ENCODE measurements at places on chromosomes 4 and X.

DNA sequence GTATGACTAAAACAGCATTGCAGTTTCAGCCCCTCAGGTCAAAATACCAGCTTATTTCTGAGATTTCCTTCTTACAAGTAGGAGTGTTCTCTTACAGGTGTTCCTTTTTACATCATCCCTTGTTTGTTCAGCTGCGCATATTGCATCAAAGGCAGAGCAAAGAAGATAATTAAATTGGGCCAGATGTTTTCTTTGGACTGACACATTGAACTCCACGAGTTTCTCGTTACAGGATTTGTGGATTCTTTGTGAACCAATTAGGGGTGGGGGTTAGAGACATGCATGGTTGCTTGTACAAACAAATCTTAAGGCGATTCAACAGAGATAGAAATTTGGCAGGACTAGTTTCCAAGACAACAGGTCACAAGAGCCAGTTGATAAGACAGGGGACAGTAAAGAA, 95.7 kb downstream of the SPANXN4 start:
- no peak for DNase-seq

- peak; percentile 37 for DNase-seq
These were observed 165.6 kb downstream of the FRAS1 start for GRCh38 chr4:78222575-78223186.

- peak; percentile 3 for DNase-seq
These were observed 69.0 kb downstream of the ATOH1 start for GRCh38 chr4:93897559-93897958.

DNA sequence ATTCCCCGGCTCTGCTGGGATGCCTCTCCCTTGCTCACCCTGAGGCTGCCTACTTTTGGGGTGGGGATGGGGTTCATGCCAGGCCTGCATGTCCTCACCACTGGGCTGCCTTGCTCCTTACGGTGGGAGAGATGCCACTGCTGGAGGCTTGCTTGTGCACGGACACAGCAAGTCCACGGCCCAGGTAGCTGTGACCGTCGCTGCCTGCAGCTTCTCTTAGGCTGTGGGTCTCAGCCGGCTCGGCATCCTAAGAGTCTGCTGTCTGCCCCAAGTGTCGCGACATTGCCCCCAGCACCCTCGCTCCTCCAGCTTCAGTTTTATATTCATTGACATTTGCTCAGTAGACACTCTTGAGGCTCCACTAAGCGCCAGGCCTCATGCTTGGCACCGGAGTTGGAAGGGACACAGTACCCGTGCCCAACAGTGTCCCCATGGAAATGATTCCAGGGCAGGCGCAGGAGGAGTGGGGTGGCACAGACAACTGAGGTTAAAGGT, 58.3 kb downstream of the TBC1D14 start:
- no peak for DNase-seq

GRCh38 chrX:100980608-100981497, 11.3 kb downstream of the ARL13A start:
- DNase-seq = peak; percentile 79

- no peak for DNase-seq
These were observed 164.4 kb downstream of the CXXC4 start for GRCh38 chr4:104330125-104330905.

DNA sequence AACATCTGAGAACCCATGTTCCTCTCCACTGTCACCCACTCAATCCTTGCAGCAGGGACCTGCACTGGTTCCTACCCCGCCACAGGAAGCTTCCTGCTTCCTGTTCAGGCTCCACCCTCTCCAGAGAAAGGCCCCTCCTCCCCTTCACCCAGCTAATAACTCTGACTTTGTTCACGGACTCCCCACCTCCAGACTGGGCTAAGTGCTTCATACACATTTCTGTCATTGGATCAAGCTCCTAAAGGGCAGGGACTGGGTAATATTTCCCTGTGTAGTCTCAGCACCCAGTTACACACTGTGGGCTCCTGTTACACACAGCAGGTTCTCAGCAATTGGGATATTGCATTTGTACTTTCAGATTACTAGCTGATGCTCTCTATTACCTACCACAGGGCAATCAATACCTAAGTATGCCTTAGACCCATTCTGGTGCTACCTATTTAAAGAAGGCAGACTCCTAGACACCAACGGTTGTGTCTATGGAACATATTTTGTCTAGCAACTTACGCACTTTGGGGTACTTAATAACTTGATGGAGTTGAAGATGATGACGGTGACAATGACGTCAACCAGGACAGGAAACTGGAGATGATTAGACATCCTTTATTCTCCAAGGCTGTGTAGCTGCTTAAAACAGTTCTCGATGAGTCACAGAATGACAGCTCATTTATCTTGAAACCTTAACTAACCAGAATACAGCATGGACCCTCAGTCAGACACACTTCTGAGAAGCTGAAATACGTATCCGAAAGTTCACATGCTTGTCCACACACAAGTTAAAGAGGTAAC, 58.1 kb downstream of the MAML3 start:
- DNase-seq = peak; percentile 88

DNA sequence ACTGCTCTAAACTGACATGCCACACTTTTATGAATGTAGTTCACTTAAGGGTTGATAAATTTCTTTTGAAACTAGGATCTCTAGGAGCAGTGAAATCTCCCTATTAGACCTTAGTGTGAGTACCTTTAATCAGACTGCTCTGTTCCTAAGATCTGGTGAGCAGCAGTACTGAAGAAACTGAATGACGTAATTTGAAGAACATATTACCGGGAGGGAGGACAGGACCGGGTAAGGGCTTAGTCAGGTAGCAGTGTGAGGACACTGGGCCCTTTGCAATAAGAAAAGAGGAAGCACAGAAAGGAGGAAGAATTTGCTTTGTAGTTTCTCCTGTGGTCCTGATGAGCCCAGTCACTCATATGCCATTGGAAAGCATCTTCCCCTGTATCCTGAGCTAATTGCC, 255.2 kb downstream of the THOC2 start:
- DNase-seq = no peak

GRCh38 chr4:157888281-157888680, 284.5 kb downstream of the GASK1B start:
- DNase-seq = no peak

GRCh38 chr4:68391436-68391835, 41.5 kb upstream of the YTHDC1 start:
- DNase-seq = no peak

DNA sequence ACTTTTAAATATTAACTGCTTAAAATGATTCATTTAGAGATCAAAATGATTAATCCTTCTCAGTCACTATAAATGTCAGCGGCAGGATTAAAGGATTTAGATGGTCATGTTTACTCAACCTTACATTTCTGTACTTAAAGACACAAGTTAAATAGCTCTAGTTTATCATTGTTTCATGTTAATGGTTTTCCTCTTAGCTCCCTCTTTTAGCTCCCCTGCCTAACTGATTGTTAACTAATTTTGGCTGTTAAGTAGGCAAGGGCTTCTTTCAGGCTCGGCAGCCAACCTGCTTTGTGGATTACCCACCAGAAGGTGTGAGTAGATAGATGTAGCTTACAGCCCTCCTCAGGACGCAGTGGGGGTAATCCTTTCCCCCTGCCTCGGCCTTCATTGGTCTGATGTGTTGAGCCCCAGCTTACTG, 96.0 kb downstream of the TENM3 start:
- DNase-seq = peak; percentile 12

GRCh38 chrX:124467202-124467601, 120.8 kb downstream of the SH2D1A start:
- DNase-seq = no peak

GRCh38 chr4:78735697-78736096, 40.5 kb upstream of the BMP2K start:
- no peak for DNase-seq

GRCh38 chrX:34956916-34957315, 14.3 kb downstream of the FAM47B start:
- DNase-seq = peak; percentile 38

- DNase-seq = peak; percentile 84
These were observed 716 bp downstream of the KIT start for GRCh38 chr4:54658252-54659093.

DNA sequence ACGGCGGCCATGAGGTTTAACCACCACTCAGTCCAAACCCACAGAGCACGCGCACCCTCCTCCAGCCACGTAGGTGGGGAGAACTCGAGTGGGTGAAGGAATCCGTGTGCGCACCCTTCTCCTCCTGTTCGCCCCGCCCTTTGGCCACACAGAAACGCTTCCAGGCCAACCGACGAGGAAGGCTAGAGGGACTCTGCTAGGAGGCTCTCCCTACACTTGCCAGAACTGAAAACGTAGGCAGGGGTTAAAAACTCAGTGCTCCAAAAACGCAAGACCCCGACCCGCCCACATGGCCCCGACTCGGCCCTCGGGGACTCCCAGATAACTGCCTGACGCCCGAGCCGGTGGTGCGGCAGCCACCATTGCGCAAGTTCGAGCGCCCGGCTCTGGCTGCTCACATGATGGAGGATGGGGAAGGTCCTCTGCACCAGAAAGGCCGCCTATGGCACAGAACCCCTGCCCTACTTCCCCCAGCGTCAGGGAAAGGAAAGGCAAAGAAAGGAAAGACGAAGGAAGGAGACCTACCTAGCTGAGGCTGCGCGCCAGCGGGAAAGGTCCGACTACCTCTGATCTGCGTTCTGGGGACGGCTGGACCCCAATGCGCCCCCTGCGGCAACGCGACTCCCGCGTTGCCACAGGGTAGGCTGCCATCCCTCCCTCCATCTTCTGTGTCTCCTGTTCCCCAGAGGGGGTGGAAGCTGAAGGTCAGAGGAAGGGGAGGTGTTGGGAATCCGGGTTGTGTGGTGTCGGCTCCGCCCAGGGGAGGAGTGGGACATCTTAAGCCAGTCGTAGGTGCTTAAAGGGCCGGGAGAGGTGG, 201.9 kb upstream of the AGTR2 start:
- DNase-seq = peak; percentile 65

GRCh38 chr4:68147079-68147478, 17.4 kb upstream of the TMPRSS11F start:
- DNase-seq = no peak

All from astrocyte of the hippocampus (primary cell).